Stimulated activated CD4-positive, alpha-beta T cell treated with anti-CD3 and anti-CD28 coated beads, Interleukin-2, amount 100 ng/mL, for 24 hours (primary cell): ENCODE measurements at places on chromosomes 4 and X.

- DNase-seq = no peak
Measured at GRCh38 chr4:149791851-149792250, 23.8 kb downstream of the IQCM start.

DNA sequence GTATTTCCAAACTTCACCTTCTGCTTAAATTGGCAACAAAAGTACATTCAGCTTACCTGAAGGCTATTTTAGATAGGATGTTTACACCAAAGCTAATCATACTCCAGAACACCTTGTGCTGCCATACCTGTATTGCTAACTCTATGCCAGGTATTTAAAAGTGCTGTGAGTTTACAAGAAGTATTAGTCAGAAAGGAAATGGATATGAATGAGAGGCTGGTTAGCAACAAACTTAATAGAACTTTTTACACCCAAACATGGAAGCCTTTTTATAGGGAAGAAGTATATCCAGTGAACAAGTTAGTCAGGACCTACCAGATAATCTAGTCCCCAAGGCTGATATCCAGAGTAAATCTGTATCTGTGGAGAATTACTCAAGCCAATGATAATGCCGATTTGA lies 131.2 kb upstream of the SPRY1 start:
- no peak for DNase-seq

GRCh38 chrX:1170243-1170642 lies 42.2 kb downstream of the CRLF2 start:
- no peak for DNase-seq

GRCh38 chr4:119663160-119663788 lies 34.7 kb upstream of the PDE5A start:
- DNase-seq = no peak

- no peak for DNase-seq
Measured at GRCh38 chrX:73562458-73562857, 539 bp upstream of the CHIC1 start.

DNA sequence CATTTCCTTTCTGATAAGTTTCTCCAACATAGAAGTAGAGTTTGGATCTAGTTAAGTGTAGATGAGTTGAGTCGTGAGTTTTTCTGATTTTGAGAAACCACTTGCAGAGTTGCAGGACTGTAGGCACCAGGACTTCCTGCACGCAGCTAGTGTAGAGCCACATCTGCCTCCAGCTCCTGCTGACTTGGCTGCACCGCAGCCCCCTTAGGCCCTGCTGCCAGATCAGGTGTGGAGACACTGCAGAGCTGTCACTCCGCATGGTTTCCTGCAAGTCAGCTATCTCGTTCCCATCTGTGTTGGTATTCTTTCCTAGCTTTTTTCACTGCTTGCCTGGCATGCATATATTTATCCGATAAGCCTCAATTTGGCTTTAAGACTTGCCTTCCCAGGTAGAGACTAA lies 48.9 kb downstream of the PCDH7 start:
- no peak for DNase-seq

DNA sequence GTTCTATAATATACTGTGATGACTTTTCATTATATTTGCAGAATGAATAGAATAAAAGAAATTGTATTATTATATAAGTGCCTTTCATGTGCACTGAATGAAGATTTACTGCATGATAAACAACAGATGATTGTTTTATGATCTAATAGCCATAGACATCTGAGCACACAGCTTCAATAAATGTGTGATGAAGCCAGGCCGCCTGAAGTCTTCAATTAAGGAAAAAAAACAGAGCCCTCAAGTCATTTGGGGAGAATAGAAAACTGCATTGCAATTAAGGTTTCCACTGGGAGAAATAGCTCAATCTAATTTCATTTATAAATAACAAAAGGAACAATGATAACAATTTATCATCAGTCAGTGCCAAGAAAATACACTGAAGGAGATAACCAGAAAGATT lies 955.2 kb downstream of the FSTL5 start:
- DNase-seq = no peak

DNA sequence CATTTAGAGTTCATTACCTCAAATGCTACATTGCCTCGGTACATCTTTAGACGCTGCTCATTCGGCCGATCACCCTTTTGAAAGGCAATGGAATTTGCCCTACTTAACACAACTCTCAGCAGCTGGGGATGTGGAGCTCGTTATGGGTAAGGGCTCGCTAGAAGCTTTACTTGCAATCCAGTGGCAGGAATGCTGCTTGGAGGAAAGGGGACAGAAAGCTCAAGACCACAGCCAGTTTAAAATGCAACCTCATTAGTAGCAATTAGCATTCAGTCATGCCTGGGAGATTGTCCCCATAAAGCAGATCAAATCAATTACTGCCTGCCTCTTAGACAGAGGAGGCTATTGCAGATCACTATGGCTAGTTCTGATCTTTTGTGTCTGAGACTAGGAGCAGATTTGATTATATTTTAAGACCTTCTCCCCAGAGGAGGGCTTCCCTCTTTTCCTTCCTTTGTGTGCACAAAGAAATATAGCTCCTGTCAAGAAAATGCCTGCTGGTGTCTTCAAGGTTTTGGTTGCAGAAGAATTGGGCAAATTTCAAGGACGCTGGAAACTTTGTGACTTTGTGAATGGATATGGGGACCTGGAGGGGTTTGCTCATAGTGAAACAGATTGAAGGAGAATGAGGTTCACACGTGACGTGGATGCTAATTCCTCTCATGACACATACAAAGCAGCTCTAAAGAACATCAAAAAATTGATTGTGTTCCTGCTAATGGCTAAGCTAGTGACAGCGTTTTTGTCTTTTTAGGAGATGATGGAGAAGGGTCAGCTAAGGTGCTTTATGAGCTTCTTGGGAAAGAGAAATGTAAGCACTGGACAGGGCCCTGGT lies 237.5 kb upstream of the GLRA2 start:
- DNase-seq = no peak

GRCh38 chr4:38560340-38560739 lies 103.7 kb upstream of the KLF3 start:
- DNase-seq = no peak

DNA sequence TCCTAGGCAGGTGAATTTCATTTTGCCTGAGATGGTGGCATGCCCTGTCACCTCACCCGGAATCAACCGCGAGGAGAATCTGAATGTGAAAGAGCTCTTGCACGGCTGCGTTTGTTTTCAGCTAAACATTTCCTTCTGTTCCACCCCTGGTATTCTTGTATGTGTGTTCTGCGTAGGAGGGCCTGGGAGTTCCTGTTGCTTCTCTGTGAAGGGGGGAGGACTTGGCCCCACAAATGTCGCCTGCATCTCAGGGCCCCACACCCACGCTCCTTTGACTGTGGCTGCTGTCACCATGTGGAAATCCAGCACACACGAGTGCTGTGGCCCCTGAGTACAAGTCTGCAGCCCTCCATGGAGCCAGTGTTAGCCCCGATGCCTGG lies 45.8 kb upstream of the CLCN4 start:
- peak; percentile 71 for DNase-seq

GRCh38 chr4:5146248-5146647 lies 95.0 kb downstream of the STK32B start:
- DNase-seq = no peak

GRCh38 chr4:98555798-98556445 lies 102.5 kb downstream of the TSPAN5 start:
- no peak for DNase-seq

DNA sequence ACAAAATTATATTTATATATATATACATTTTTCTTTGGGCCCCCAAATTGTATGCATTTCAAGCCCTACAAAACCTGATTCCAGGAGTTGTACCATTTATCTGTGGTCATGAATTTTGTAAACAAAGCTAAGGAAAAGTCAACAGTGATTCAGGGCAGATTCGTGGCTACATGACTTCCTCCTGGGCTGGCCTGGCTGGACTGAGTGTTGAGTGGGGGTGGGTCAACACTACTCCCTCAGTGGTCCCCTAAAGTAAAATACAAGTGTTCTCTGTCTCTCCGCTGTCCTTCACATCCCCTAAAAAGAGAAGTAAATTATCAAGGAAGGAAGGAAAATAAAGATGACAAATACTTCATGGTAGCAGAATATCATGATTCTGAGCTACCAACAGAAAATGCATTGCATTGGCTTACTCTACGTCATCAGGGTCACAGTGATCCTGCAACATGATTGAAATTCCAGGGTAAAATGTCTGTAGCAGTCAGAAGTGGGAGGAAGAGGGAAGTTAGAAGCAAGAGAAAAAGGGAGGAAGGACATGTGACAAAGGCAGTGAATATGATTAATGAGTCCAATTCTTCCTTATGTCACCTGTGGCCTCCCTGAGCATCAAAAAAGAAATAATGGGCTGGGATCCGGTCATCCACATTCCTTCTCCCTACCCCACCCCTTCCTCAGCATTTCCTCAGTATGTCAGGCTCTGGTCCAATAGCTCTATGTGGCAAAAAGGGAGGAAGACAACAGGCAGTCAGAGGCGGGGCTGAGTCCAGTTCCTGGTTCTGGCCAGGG lies 42.4 kb upstream of the MYOZ2 start:
- DNase-seq = no peak

GRCh38 chr4:111404673-111405072 lies 740.6 kb upstream of the FAM241A start:
- no peak for DNase-seq
